Stimulated activated CD8-positive, alpha-beta memory T cell treated with anti-CD3 and anti-CD28 coated beads, Interleukin-12 subunit alpha, Interleukin-12 subunit beta, amount 100 ng/mL, for 4 hours (primary cell): ENCODE measurements at places on chromosomes 4 and X.

GRCh38 chr4:189129044-189129694 is 811.5 kb upstream of the FRG1 start:
- no peak for DNase-seq

DNA sequence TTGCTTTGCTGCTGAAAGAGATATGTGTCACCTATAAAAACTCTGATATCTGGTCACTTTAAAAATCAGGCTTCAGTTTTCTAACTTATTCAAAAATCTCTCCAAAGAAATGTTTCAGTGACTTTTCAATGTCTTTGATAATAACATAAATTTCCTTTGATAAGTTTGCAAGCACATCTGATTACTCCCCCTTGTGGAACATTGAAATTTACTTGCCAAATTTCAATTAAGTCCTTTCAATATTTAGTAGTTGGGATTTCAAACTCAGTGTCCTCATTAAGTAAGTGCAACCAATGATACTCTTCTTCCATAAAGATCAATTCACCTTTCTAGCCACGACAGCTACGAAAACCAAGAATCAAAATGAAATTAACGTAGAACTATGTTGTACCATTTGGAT is 151.3 kb upstream of the FAM47C start:
- no peak for DNase-seq

DNA sequence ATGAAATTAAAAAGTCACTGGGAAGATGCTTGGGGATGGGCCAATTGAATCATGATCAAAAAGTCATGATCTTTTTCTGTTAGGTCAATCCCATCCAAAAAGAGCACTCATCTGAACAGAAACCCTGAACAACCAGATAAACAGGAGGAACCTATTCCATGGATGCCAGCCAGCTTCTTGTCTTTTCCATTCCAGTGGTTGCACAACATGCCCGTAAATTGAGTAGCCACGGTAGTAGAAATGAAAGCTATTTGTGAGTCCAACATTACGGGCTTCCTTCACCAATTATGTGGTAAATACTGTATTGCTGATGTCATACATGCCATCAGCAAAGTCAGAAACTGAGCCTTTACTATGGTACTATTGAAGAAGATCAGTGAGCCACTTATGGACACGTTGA is 982.4 kb upstream of the HS3ST1 start:
- no peak for DNase-seq

DNA sequence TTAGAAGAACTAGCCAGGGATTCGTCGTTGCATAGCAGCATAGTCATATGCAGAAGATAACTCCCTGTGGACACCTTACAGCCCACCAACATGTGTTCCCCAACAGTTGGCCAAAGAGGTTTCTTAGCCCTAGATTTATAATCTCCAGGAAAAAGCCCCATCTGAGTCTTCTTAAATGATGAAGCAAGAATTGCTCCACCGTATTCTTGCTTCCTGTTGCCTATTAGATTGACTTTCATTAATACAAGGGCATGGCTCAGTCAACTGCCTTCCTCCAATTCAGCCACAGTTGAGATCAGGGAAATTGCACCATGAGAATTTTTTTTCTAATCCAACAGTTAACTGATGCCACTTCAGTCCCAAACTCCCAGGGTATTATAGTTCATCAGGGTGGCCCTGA is 5.2 kb upstream of the AFF2 start:
- no peak for DNase-seq

DNA sequence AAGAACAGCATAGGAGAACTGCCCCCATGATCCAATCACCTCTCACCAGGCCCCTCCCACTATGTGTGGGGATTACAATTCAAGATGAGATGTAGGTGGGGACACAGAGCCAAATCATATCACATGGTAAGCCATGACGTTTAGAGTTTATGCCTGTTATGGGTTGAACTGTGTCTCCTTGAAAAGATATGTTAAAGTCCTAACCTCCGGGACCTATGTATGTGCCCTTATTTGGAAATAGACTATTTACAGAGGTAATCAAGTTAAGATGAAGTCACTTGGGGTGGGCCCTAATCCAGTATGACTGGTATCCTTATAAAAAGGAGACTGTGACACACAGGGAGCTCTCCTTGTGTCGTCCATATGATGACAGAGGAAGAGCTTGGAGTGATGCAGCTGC is 25.2 kb upstream of the SLC2A9 start:
- no peak for DNase-seq

DNA sequence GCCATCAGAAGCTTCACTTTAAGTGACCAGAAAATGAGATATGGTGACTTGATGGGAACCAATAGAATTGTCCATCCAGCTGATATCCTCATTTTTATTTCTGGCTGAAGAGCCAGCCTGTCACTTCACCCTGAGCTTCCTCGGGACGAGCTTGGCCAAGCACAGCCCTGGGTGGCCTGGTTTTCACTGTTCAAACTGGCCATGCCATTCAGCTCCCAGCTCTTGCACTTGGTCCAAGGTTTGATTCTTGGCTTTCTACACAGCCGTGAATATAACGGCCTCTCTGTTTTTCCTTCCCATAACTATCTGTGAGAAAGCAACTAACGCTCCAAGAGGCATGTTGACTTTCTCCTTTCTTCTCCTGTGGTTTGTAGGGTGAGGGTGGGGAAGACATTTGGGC is 71.9 kb downstream of the LIMCH1 start:
- DNase-seq: no peak

GRCh38 chr4:159292137-159292896 is 189.4 kb downstream of the RAPGEF2 start:
- DNase-seq: no peak
